ENCODE measurements at places on chromosomes 2 and 18.

DNA sequence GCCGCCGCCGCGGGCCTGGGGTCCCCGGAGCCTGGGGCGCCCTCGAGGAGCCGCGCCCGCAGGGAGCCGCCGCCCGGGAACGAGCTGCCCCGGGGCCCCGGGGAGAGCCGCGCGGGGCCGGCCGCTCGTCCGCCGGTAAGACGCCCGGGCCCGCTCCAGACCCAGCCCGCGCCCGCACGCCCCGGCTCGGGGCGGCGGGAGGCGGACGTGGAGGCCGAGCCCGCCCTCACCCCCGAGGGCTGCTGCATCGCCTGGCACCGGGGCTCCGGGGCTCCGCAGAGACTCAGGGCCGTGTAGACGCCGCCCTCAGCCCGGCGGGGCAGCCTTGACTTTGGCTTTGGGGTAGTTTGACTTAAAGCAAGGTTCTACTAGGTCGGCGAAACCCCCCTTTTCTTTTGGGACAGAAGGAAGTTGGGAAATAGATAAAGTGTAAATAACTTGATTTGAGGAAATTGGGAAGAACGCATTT is 335 bp downstream of the ERFE start:
- no peak for DNase-seq

DNA sequence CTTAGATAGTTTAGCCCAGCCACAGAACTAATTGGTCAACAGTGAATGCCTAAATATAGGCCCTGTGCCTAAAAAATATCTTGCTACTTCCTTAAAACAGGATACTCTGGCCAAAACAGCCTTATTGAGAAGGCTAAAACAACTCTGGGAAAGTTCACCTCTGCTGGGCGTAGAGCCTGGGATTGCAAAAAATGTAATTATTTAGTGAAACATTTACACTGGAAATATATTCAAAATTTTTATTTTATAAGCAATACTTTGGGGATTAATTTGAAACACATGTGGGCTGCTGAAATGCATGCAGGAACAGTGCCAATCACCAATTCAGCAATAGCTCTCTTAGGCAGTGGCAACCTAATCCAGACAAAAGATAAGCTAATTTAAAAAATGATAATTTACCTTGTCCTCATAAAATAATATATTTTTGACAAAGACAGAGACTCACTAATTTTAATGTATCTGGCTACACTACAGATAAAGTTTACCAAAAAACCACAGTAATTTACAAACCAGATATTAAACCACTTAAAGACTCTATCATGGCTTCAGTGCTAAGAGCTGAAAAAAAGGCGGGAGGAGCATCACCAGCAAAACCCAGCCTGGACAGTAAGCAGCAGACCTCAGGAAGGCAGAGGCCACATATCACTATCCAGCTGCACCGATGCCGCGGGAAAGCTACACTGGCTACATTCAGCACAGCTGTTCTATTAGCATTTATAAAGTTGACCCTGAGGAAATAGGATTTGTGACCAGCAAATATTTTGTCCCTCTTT is 18.5 kb downstream of the TRAK2 start:
- no peak for DNase-seq

DNA sequence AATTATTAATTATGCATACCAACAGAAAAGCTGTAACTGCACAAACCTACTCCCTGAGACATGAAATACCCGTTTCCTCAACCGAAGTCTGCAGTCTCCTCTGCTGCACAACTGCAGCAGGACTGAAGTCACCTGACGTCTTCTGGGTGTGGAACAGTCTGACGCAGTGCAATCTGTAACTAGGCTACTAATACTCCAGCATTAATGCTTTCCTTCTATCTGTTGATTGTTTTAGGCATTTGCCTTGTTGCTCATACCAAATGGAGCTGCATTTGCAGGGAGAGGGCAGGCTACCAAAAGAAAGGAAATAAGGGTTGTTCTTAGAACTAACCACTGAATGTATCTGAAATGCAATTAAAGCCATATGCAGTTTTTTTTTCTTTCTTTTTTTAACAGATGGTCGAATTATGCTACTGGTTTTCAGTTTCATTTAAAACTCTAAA is 40.1 kb downstream of the RTN4 start:
- no peak for DNase-seq

DNA sequence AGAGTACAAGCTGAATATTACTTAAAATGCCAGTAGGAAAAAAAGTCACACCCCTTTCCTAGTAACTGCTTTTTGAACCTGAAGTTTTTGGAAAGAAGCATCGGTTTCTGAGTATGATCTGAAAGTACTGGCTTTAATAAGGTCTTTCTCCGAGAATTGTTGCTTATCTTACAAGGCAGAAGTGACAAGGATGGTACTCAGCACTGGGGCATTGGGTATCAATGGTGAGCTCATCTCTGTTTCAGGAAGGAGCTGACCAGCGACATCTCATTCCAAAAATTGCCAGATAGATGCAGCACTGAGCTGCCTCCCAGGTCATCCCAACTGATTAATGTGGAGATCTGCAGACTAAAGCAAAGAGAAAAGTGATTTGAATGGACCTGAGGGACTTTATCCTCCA is 85.4 kb downstream of the FMNL2 start:
- no peak for DNase-seq

DNA sequence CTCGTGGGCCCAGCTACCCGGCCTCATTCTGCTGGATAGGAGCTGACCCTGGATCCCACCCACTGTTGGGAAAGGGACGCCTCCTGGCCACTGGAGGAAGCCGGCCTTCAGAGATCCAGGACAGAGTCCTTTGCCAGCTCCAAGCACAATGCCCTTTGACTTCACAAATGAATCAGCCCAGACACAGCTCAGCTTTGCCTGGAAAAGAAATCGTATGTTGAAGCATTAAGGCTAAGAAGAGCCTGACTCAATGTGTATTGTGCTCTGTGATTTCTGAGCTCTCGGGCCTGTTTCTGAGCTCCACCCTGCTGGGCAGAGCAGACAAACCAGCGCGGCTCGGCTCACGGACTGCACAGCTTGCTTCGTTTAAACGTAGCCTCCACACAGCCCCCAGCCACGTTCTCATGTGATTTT is 162.9 kb upstream of the APCDD1 start:
- no peak for DNase-seq

GRCh38 chr2:68716604-68717304 is 17.9 kb upstream of the ARHGAP25 start:
- no peak for DNase-seq

DNA sequence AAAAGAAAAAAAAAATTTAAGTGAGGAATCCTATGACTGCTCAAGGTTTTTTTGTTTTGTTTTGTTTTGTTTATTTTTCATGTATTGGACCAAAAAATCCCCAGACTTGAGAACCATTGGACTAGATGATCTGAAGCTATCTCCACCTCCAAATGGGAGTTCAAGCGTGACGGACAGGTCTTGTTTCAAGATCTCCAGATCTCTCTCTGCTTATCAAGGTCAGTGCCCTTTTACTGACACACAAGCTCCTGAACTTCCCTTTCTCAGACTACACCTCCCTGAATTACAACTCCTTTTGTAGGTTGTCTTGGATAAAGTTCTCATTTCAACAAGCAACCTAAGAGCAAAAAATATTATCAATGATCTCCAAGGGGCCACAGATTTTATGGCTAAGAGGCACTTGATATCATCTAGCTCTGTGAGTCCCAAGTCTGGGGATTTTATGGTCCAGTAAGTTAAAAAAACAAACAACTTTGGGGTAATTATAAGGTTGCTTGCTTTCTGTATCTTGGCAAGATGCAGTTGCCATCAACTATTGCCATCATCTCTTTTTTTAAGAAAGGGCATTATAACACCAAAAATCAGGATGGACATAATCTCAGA is 396.0 kb upstream of the ATP5MC3 start:
- DNase-seq, result no peak

DNA sequence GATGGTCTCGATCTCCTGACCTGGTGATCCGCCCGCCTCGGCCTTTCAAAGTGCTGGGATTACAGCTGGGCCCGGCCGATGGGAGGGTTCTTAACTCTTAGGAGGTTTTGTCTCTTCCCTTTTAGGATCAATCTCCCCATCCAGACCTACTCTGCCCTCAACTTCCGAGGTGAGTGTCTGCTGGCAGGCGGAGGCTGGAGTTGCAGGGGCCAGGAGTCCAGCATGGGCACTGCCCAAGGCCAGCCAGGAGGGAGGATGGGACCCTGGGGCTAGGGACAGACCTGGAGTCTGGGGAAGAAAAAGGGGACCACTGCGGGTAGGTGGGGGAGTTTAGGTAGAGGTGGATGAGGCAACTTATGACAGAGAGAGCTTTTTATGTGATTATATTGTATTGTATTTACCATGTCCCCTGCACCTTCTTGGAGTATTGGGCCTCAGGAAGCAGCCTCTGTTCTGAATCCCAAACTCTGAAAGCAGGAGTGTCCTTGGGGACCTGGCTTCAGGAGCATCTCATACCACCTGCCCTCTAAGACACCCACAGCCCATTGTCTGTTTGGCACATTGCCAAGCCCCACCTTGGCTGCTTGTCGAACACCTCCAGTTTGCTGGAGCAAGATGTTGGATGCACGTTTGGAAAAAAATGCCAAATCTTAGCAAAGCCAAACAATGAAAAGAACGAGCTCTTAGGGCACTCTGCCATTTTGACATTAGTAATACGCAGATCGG is 5.6 kb downstream of the DES start:
- DNase-seq, result no peak

DNA sequence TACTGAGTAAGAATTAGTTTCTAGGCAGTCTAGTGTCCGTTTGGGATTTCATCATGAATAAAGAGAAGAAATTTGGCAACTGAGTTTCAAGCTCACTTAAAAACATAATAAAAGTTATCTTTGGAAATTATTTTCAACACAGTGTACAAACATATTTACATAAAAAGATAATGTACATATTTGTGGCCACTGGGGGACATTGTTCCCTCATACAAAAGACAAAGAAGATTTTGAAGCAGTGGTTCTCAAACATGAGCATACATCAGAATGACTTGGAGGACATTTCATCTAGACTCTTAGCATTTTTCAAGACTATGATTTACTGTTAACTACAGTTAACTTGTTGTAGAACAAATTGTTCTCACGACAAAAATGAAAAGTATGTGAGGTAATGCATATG is 15.7 kb upstream of the TTC21B start:
- DNase-seq, result no peak

GRCh38 chr2:16189029-16189835 is 248.9 kb downstream of the MYCN start:
- no peak for DNase-seq

- DNase-seq, result no peak
Observed at GRCh38 chr2:208584378-208584985, 177.9 kb downstream of the PTH2R start.

GRCh38 chr2:197035002-197035401 is 108.5 kb upstream of the PGAP1 start:
- DNase-seq, result no peak

DNA sequence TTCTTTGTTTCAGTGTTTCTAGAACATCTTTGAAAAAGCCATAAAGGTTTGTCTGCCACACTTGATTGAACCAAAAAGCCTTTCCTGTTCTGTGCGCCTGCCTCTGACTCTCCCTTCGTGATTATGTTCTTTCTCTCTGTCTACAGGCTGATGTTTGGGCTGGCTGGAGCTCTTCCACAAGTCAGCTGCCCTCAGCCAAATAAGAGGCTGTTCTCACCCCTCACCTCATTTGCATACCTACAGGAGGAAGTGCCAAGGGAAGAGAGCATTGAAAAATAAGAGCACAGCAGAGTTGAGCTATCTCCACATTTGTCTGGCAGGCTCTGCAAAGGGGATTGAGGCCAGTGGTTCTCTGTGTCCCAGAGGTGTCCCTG is 15.8 kb downstream of the INPP5D start:
- DNase-seq, result no peak

GRCh38 chr18:47865183-47865582 is 65.3 kb downstream of the SMAD2 start:
- no peak for DNase-seq

DNA sequence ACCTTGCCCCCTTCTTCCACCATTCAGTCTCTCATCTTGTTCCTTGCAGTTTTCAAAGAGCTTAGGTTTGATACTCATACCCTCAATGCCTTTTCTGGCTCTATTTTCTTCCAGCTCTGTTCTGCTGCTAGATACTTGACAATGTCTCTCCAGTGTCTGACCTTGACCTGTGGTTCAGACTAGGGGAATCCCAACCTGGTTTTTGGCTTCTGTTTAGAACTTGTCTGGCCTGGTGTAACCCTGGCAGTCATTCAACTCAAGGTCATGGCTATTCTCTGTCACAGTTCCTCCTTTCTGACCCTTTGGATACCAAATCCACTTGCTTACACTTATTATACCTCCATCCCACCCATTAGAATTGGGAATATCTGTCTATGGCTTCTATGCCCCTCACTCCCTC is 31.8 kb upstream of the IMP4 start:
- DNase-seq, result no peak

- no peak for DNase-seq
Observed at GRCh38 chr2:7971841-7972240, 710.0 kb upstream of the ID2 start.

DNA sequence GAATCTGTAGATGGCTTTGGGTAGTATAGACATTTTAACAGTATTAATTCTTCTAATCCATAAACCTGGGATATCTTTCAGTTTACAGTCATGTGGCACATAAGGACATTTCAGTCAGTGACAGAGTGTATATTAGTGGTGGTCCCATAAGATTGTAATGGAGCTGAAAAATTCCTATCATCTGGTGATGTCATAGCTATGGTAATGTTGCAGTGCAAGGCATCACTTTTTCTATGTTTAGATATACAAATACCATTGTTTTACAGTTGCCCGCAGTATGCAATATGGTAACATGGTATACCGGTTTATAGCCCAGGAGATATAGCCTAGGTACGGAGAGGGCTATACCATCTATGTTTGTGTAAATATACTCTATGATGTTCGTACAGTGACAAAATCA is 9.7 kb downstream of the CCDC150 start:
- DNase-seq, result no peak

- no peak for DNase-seq
Observed at GRCh38 chr2:75003276-75003675, 44.8 kb downstream of the POLE4 start.

GRCh38 chr2:227608561-227609338 is 5.9 kb downstream of the SCYGR3 start:
- DNase-seq, result no peak

GRCh38 chr2:168278424-168278888 is 31.1 kb upstream of the STK39 start:
- no peak for DNase-seq

DNA sequence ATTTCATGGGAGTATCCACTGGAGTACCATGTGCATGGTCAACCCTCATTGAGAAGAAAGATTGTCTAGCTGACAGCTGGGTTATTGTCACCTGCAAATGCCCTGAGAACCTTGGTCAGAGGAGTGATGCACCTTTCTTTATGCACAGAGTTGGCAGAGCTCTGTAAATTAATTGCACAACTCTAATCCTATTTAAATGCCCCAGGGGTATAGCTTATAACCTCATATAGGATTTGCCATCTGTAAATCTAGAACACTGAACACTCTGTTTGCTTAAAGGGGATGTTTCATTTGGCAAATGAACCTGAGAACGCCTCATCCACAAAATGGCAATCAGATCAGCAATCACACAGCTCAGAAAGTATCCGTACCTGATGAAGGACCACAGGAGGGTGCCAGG is 71.8 kb upstream of the SP5 start:
- DNase-seq, result no peak

Measured in type B pancreatic cell (in vitro differentiated cells).